Activated effector memory CD4-positive, alpha-beta T cell treated with anti-CD3 and anti-CD28 coated beads, Interleukin-2, amount 50 U/mL, for 16 hours (primary cell): ENCODE measurements at places on chromosomes 2 and 18.
A peak's percentile ranks its signal among the peaks of the same experiment; 100 is the strongest.

- DNase-seq: no peak
These were observed 124.4 kb downstream of the ZNF516 start for GRCh38 chr18:76370686-76371085.

- DNase-seq: peak; percentile 57
These were observed 42.0 kb downstream of the CROCC2 start for GRCh38 chr2:240948086-240948485.

- no peak for DNase-seq
These were observed 22.6 kb downstream of the MTX2 start for GRCh38 chr2:176291809-176292283.

DNA sequence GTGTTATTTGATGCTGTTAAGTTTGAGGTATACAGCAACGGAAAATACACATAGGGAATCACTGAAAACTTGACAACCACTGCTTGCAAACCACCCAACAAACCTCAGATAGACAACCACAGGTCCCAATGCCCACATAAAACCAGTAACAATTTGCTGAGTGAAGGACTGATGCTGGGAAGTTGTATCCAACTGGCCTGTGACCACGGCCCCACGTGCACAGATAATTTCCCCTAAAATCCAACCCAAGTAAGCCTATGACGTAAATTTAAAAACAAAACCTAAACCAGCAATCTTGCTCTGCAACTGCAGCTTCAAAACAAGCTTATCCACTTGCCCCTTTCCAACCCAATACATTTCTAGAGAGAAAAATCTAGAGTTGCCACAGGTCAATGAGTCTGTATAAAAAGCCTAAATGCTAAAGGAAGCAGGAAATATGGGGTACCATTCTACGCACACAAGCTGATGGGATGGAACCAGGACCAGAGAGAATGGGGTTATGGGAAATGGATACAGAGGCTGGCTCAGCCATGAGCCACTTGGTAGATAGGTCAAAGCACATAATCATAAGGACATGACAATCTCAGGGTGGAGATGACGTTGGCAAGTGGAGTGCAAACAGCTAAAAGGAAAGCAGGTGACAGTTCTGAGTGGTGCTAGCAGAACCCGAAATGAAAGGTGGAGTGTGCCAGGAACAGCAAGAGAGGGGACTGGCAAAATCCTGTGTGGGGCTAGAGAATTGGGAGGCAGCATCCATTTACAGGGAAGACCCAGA, 27.8 kb upstream of the CREB1 start:
- no peak for DNase-seq

GRCh38 chr2:120823551-120823950, 87.9 kb downstream of the GLI2 start:
- DNase-seq: no peak

GRCh38 chr2:102434655-102435381, 11.9 kb downstream of the IL18RAP start:
- DNase-seq: no peak

DNA sequence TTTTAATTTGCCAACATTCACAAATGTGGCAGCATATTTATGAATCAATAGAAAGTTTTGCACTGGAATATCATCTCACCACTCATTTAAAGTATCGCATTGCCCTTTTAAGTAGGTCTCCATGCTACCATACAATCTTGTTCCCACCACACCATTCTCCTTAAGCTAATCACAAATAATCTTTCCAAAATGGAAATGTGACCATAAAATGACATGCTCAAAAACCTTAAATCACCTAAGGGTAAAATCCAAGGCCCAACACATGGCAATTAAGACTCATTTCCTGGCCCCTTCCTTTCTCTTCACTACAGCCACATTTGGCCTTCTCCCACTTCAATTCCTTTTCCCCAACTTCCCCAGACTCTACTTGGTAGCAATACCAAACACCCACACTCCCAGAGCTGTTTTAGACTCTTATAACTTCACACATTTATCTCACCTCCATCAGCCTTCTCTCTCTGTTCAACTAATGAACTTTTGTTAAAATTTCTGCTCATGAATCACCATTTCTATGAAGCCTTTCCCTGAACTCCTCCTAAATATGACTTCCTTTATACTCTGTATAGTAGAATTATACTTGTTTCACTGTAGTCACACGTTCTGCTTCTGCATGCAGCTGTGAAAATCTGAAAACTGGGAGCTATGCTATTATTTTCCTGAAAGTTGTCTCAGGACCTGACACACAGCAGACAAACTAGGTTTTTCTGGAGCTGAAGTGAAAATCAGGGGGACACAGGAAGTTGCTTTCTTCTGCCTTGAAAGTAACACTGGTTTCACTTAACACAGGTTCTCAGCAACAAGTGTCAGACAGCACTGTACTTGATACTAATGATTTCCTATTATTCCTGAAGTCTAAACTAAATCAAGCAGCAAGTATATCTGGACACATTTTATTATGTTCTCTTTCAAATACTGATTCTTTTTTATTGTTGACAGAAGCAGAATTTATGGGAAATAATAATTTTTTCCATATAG, 303.9 kb downstream of the ZEB2 start:
- no peak for DNase-seq

GRCh38 chr2:85399183-85399455, 11.0 kb downstream of the CAPG start:
- DNase-seq: no peak

DNA sequence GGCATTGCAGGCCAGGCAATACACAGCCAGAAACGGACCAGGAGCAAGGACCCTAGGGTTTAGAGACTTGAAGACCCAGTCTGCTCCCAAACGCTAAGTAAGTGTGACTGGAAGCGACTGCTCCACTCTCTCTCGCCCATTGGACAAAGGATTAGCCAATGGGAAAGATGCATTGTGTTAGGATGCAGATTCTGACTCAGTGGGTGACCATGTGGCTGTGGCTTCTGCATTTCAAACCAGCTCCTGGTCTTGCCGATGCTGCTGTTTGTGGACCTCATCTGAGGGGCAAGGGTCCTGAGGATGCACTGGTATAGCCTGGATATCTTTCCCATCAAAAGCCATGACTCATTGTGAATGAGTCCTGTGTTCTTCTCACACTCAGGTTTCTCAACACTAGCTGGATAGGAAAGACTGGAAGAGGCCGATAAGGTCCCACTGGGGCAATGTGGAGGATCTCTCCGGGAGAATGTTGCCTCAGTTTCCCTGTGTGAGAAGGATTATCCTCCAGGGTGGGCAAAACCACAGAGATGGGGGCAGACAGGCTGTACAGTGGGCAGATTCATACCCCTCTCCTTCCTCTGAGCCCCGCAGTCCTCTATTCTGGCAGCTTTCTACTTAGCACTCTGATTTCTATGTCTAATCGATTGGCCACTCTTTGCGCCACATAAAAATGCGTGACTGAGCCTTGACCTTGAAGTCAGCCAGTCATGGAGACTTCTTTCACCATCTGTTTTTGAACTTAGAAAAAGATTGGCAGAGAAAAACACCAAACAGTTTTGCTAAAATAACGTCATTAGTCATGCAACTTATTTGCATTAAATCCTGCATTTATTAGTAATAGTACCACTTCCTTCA, 257.1 kb downstream of the PRKCE start:
- no peak for DNase-seq

DNA sequence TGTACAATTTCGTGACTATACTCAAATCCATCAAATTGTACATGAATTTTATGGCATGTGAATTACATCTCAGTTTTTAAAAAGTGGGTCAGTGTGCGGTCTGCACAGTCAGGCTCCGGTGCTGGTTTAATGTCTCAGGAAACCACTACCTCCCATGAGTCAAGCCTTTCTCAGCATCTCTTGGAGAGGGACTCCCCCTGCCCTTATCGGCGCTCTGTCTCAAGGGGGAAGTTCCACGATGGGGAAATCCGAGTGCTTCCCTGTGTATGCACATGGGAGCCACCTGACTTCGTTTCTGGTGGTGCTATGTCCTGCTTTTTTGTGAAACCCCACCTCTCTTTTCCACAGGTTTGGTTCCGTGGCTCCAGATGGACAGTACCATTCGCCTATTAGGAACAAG, 72.5 kb downstream of the ACOXL start:
- DNase-seq: peak; percentile 85

DNA sequence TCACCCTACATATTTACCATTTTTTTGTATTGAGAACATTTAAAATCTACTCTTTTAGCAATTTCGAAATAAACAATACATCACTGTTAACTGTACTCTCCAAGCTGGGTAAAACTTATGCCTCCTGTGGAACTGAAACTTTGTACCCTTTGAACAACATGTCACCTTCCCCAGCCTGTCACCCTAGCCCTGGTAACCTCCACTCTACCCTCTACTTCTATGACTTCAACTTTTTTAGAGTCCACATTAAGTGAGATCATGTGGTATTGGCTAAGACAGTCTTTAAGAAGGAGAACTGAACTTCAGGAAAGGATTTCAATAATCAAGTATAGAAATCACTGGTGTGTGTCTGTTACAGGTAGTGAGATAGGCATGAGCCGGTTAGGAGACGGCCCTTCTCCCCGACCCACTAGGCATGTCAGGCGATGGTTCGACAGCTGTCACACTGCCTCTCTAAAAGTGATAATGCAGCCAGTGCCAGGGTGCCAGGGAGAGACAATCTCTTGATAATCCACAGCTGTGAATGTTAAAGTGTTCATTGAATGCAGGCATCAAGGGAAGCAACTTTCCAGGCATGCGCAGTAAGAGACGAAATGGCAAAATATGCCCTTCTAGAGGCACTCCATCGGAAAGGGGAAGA, 74.6 kb upstream of the RNF152 start:
- no peak for DNase-seq

- no peak for DNase-seq
These were observed 245.1 kb downstream of the LDLRAD4 start for GRCh38 chr18:13463526-13464210.

- no peak for DNase-seq
These were observed 78.0 kb downstream of the CRIM1 start for GRCh38 chr2:36433311-36434217.

GRCh38 chr18:43277164-43277600, at the start of gene SYT4:
SYT4 (minus strand) TSS chr18:43277490; CDS start chr18:43277281, 209 bp downstream.
- no peak for DNase-seq

- DNase-seq: no peak
These were observed 124.0 kb downstream of the GATA6 start for GRCh38 chr18:22293417-22293816.

GRCh38 chr2:31987454-31988220, 23.2 kb downstream of the MEMO1 start:
- DNase-seq: no peak

DNA sequence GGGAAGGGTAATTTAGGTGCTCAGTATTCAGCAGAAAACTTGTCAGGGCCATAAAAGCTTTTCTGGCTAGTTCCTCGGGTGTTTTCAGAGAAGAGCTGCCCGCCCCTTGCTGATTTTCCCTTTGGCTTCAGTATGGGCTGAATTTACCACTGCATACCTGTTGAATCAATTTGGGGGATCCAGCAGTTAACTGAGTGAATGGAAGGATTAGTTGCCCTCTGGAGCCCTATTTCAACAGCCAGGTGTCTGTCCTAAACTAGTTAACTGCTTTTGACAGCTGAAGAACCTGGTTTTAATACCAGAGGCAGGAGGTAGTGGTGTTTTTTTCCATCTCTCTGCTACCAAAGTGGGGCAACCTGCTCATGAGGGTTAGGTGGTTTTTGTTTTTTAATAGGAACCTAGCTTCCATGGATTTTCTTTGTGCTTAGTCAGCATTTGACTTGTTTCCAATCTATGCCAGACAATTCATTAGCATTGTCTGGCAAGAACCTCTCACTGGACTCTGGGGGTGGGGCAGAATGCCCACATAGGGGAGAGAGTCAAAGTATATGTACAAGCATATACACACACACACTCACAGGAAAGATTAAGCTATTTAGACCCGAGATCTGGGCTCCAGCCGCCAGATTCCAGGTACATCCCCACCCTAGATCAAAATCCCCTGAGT, 166.5 kb upstream of the SIX3 start:
- no peak for DNase-seq

- DNase-seq: peak; percentile 95
These were observed 98.7 kb downstream of the PLB1 start for GRCh38 chr2:28594332-28595108.

GRCh38 chr2:37711308-37711731, 39.9 kb upstream of the CDC42EP3 start:
- DNase-seq: no peak

DNA sequence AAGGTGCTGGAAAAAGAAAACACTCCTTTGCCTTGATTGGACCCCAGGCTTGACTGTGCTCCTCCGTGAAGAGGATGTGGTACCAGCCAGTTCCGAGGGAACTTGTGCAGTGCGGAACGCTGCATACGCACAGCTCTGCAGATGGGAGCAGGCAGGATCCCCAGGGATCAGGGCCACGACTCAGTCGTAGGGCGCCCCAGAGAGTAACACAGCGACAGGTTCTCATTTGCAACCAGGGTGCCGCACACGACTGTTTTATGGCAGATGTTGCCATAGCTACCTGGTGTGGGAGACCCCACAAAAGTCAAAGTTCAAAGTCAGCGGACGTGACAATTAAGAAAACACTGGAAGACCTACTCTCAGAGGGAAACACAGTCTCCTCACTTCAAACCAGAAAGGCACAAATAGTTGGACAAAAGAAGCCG, 779 bp downstream of the MALL start:
- no peak for DNase-seq

DNA sequence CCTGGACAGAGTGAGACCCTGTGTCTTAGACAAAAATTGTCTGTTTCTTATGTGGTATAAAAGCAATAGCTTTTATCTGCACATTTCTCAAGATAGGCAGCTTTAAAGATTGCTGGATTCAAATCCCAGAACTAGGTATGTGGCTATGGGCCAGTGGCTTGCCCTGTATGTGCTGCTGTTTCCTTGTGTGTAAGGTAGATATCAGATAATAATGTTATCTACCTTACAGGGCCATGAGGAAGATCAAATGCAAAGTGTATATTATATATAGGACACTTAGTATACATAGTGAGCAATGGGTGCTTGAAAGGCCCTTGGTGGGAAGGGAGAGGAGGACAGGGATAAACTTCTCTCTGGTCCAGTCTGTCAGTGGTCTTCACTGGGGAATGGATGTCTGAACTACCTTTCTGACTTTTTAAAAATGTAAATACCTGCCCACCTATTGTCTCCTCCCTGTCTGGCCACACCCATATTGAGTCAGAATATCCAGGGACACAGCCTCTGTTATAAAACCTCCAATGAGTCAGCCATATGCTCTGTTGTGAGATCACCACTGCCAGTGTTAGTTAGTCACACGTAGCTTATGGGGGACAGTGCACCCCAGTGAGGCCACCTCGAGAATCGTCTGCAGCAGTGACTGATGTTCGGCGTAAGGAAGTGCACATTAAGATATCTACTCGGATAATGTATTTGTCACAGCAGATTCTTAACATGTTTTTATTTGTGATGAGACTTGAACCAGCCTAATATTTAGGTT, 383.4 kb downstream of the PTPRM start:
- DNase-seq: no peak

- DNase-seq: no peak
These were observed 52.7 kb upstream of the LAMA1 start for GRCh38 chr18:7170292-7170691.

GRCh38 chr2:172586245-172586891, 30.5 kb downstream of the PDK1 start:
- DNase-seq: no peak

- DNase-seq: no peak
These were observed 198.5 kb upstream of the GALNT5 start for GRCh38 chr2:157059036-157059435.

DNA sequence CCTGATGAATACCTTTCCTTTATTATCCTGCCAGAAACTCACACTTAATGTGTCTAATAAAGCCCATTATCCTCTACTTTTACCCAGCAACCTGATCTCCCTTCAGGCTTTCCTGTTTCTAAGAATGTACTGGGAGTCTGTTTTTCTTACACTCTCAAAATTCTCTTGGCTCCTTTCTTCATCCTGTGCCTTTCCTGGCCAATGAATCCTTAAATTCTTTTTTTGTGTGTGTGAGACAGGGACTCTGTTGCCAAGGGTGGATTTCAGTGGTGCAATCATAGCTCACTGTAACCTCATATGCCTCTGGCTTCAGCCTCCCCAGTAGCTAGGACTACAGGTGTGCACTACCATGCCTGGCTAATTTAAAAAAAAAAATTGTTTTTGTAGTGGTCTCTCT, 72.7 kb downstream of the MAP2 start:
- no peak for DNase-seq
